Mesenteric fat pad (tissue), 1 donor: ENCODE measurements at places on chromosomes 6 and 20.

GRCh38 chr20:10369723-10370090, 64.3 kb downstream of the MKKS start:
- no peak for DNase-seq

- DNase-seq: no peak
These were observed 9.7 kb upstream of the MARCKS start for GRCh38 chr6:113847447-113847846.

DNA sequence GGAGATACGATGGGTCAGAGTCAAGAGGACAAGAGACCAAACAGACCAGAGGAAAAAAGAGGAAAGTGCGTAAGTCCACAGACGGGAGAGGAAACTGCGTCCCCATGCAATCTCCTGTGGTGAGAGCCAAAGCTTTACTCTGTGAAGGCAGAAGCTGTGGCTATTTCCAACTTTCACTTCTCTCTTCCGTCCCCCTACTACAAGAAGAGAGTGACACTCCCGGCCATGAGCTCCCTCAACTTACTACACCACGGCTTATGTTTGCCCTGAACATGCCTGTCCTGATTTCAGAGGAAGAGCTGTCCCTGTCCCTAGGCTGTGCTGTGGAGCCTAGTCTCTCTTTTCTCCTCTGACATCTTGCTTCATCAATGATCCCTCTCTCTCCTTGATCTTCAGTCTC, 11.5 kb upstream of the SSR1 start:
- DNase-seq: no peak

DNA sequence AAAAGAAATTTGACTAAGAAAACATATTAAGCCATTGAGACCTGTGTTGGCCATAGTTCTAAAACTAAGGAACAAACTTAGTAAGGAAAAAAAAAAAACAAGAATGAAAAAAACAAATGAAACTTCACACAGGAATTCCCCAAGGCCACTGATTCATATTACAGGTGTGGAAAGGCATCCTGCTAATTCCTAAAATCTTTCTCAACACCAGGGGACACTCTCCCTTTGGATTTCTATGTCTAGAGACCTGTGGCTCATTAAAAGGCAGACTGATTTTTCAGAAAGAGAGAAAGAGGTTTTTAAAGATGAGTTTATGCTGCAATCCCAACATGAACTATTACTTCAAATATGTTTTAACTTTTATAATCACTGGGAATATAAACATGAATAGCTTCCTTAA, at the start of gene OR12D1:
Gene OR12D1 (plus strand): TSS at position 341 of the 400 bp plus-strand sequence.
- DNase-seq: no peak

GRCh38 chr6:160248538-160248937, 10.1 kb downstream of the SLC22A2 start:
- no peak for DNase-seq

- no peak for DNase-seq
These were observed 4.4 kb downstream of the MYB start for GRCh38 chr6:135185483-135185882.

- no peak for DNase-seq
These were observed 1.9 kb upstream of the MCHR2 start for GRCh38 chr6:99995916-99996315.

DNA sequence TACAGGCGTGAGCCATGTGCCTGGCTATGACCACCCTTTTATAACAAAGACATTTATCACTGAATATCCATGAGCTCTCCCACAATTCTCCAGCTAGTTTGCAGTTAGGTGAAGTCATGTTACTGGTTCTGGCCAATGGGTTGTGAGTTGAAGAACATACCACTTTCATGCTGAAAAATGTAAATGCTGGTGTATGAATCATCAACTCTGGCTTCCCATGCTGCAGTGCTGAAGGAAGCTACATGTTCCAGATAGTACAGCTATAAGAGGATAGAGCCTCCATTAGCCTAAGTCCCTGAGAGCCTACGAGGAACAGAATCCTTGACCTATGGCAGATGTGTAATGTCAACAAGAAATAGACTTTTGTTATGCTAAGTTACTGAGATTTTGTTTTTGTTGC, 180.4 kb downstream of the BTBD9 start:
- DNase-seq: no peak

- DNase-seq: no peak
These were observed 39.4 kb upstream of the MYLIP start for GRCh38 chr6:16089232-16090062.
